Thoracic aorta (tissue), 2 donors: ENCODE measurements at places on chromosomes 13 and 19. TPM values are rescaled to one million over a fixed set of nuclear protein-coding genes. Genes with fewer than 3 reads are reported as not detected.

KLF16 gene
- total RNA-seq, result 7.7 TPM

GRCh38 chr13:52780092-52780491 is 40.5 kb upstream of the CNMD start:
- H3K4me1 ChIP-seq, result no peaks in the 10 kb centered on the region
- DNase-seq, result no peak
- H3K4me3 ChIP-seq, result no peak overlapping the region
- no peaks in the 10 kb centered on the region for H3K36me3 ChIP-seq
- H3K27ac ChIP-seq, result no peak overlapping the region

GRCh38 chr19:17519967-17520366 is 8.5 kb downstream of the PGLS start:
- H3K4me3 ChIP-seq, result no peak overlapping the region
- H3K27me3 ChIP-seq, result no peaks in the 10 kb centered on the region
- H3K4me1 ChIP-seq, result no peaks in the 10 kb centered on the region
- no peak for DNase-seq

GRCh38 chr19:38494379-38494778 is 60.9 kb downstream of the RYR1 start:
- no peak overlapping the region for H3K27ac ChIP-seq
- H3K4me1 ChIP-seq, result no peaks in the 10 kb centered on the region
- no peaks in the 10 kb centered on the region for H3K27me3 ChIP-seq
- H3K36me3 ChIP-seq, result no peaks in the 10 kb centered on the region
- no peak overlapping the region for H3K4me3 ChIP-seq

- H3K4me1 ChIP-seq, result no peaks in the 10 kb centered on the region
- no peaks in the 10 kb centered on the region for H3K27me3 ChIP-seq
- H3K4me3 ChIP-seq, result no peak overlapping the region
- no peaks in the 10 kb centered on the region for H3K36me3 ChIP-seq
Measured at GRCh38 chr13:80921971-80922370, 581.0 kb upstream of the SPRY2 start.

- DNase-seq, result no peak
- no peaks in the 10 kb centered on the region for H3K4me1 ChIP-seq
- no peaks in the 10 kb centered on the region for H3K36me3 ChIP-seq
- no peak overlapping the region for H3K27ac ChIP-seq
Measured at GRCh38 chr13:110607675-110608224, 7.6 kb upstream of the NAXD start.

NDUFA11 gene
- 177 TPM for total RNA-seq

DNA sequence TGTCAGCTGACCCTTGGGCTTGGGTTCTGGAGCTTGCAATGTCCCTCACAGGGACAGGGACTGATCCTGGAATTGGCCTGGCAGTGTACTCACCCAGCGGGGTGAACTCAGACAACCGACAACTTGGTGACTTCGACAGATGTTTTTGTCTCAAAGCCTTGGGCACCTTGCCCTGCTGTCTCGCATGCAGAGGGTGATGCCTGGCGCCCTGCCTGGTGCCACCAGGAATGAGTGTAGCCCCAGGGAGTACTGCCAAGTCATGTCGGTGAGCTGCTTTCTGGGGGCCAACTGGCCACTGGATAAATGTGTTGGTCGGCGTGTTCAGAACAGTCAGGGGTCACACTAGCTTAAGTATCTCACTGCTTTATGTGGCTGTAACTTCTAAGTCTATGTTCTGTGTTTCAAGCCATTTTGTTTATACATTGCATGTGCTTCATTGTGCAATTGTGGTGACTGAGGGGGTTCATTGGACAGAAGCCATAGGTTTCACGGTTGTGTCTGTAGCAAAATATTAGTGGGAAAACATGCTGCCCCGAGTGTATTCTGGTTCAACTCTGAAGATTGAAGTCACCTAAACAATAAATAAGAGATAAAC is 96.3 kb upstream of the TNFSF11 start:
- no peaks in the 10 kb centered on the region for H3K36me3 ChIP-seq
- H3K4me3 ChIP-seq, result no peak overlapping the region
- no peaks in the 10 kb centered on the region for H3K27me3 ChIP-seq
- H3K27ac ChIP-seq, result no peak overlapping the region
- no peaks in the 10 kb centered on the region for H3K4me1 ChIP-seq

- H3K36me3 ChIP-seq, result no peaks in the 10 kb centered on the region
- no peak overlapping the region for H3K4me3 ChIP-seq
- no peak for DNase-seq
- no peak overlapping the region for H3K27ac ChIP-seq
Measured at GRCh38 chr13:29301027-29301426, 294.5 kb downstream of the SLC7A1 start.

DNA sequence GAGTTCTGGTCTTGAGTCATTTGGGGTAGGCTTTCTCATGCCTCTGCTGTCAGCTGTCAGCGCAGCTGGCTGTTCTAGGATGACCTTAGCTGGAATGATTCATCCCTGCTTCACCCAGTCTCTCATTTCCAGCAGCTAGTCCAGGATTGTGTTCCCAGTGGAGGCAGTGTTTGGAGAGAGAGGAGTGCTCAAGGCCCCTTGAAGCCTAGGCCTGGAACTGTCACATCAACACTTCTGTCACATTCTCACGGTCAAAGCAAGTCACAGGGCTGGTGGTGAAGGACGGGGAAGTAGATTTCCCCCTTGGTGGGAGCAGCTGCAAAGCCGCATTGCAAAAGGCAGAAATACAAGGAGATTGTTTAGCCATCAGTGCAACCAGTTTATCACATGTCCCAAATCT is 15.2 kb downstream of the TPT1 start:
- no peak overlapping the region for H3K4me3 ChIP-seq
- peak; percentile 45 for DNase-seq
- no peaks in the 10 kb centered on the region for H3K27me3 ChIP-seq
- H3K27ac ChIP-seq, result peak overlapping the region; percentile 67
- H3K4me1 ChIP-seq, result peaks cover 43% of the 10 kb centered on the region

- H3K36me3 ChIP-seq, result no peaks in the 10 kb centered on the region
- peaks cover 48% of the 10 kb centered on the region for H3K4me1 ChIP-seq
- H3K27me3 ChIP-seq, result no peaks in the 10 kb centered on the region
- H3K4me3 ChIP-seq, result no peak overlapping the region
Measured at GRCh38 chr19:39157997-39158389, 32.4 kb downstream of the PAK4 start.

- no peak for DNase-seq
- H3K27me3 ChIP-seq, result no peaks in the 10 kb centered on the region
- H3K4me1 ChIP-seq, result peaks cover 4% of the 10 kb centered on the region
- no peak overlapping the region for H3K27ac ChIP-seq
Measured at GRCh38 chr13:26583662-26584061, 26.2 kb downstream of the WASF3 start.

DNA sequence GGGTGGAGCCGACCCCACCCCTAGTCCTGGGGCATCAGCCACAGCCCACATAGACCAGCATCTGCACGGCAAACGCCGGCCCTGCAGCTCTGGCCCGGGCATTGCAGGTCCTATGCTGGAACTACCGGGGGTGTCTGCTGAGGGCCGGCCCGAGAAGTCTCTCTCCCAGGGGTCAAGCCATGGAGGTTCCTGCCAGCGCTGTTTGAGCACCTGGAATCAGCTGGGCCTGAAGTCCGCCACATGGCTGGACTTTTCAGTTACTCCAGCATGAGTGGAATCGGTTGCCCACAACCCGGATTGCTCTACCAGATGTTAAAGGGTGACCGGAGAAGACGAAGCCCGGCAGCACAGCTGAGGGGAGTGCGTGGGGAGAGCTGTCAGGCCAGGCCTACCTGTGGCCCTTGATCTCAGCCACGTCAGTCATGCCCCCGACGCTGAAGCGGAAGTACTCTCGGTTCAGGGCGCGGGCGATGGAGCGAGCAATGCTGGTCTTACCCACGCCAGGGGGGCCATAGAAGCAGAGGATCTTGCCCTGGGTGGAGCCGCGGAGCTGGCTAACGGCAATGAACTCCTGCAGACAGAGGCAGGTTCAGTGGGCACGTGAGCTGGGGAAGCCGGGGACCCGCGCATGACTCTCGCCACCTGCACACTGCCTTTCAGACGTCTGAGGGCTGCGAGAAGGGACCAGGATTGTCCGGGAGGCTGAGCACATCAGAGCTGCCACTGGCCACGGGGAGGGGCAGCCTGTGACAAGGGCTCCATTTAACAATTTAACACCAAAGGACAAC is 8.7 kb downstream of the RPL36 start:
- no peak overlapping the region for H3K4me3 ChIP-seq
- no peaks in the 10 kb centered on the region for H3K4me1 ChIP-seq
- H3K36me3 ChIP-seq, result peaks cover 45% of the 10 kb centered on the region
- DNase-seq, result no peak

DNA sequence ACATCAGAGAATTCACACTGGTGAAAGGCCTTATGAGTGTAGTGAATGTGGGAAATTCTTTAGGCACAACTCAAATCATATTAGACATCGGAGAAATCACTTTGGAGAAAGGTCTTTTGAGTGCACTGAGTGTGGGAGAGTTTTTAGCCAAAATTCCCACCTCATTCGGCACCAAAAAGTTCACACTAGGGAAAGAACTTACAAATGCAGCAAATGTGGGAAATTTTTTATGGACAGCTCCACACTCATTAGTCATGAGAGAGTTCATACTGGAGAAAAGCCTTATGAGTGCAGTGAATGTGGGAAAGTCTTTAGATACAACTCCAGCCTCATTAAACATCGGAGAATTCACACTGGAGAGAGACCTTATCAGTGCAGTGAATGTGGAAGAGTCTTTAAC is 10.1 kb downstream of the ZNF17 start:
- peaks cover 61% of the 10 kb centered on the region for H3K36me3 ChIP-seq
- H3K4me1 ChIP-seq, result no peaks in the 10 kb centered on the region
- no peak overlapping the region for H3K27ac ChIP-seq
- H3K4me3 ChIP-seq, result no peak overlapping the region
- no peak for DNase-seq

DNA sequence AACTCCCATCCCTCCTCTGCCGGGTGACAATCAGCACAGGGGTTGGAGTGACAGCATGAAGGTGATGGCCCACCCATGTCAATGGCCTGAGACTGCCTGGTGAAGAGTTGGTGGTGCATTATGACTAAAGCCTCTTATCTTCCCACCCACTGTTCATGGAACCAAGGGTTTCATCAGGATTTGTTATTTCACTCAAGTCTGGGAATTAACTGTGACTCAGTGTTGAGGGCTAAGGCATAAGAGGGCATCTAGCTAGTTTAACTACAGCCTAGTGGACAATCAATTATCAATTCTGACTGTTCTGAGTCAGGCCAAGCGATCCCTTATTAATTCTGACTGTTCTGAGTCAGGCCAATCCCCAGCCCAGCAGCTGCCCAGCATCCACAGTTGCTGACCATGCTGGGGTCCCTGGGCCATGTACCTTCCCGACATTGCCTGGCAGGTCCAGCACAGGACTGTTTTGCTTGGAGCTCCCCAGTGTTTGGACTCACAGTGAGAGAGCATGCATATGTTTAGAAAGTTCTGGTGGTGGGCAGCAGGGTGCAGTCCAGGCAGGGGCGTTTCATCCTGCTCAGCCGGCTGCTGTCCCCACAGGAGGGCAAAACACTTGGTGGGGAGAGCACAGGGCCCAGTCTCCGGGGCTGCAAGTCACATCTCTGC is 65.5 kb downstream of the RASL11A start:
- H3K36me3 ChIP-seq, result no peaks in the 10 kb centered on the region
- H3K4me3 ChIP-seq, result no peak overlapping the region
- H3K4me1 ChIP-seq, result no peaks in the 10 kb centered on the region
- no peak overlapping the region for H3K27ac ChIP-seq
- H3K27me3 ChIP-seq, result no peaks in the 10 kb centered on the region

- no peaks in the 10 kb centered on the region for H3K4me1 ChIP-seq
- no peaks in the 10 kb centered on the region for H3K27me3 ChIP-seq
- H3K27ac ChIP-seq, result no peak overlapping the region
- no peak for DNase-seq
- H3K36me3 ChIP-seq, result peaks cover 4% of the 10 kb centered on the region
- no peak overlapping the region for H3K4me3 ChIP-seq
Measured at GRCh38 chr13:100334214-100334613, 245.3 kb downstream of the PCCA start.

KLK14 gene
- total RNA-seq, result not detected
